Gastrocnemius medialis (tissue), 4 donors: ENCODE measurements at places on chromosomes 2 and 18.

GRCh38 chr2:41912337-41912736, 135.5 kb upstream of the PKDCC start:
- DNase-seq = no peak

- DNase-seq = no peak
Measured at GRCh38 chr2:104707056-104707455, 146.9 kb upstream of the POU3F3 start.

GRCh38 chr2:183035298-183035953, 2.8 kb downstream of the NCKAP1 start:
- DNase-seq = no peak

GRCh38 chr2:204279819-204280218, 265.5 kb upstream of the PARD3B start:
- DNase-seq = no peak

DNA sequence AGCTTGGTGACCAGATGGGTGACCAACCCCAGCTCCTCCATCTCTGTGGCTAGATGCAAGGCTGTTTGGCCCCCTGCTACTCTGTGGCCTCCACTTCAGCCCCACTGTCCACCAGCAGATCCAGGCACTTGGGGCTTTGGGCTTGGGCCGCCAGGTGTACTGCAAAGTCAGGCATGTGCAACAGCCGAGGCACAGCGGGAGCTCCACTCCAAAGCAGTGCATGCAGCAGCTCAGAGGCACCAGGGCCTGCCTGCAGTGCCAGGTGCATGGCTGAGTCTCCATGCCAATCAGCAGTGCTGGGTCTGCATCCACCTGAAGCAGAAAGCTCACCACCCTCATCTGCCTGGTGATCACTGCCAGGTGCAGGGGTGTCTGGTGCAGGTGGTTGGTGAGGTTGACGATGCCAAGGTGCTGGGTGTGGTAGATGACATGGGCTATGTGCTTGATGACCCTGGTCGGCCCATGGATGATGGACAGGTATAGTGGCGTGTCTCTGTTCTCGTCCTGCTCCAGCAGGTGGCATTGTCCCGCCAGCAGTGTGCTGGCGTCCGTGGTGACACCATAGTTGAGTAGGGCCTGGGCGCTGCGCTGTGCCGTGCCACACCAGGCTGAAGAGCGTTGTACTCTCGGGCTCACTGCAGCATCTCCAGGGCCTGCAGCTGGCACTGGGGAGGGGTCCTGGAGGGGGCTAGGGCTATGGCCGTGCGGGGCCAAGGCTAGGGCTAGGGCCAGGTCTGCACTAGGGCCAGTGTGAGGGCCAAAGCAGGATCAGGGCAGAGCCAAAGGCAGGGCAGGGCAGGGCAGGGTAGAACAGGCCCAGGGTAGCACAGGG, 1.0 kb upstream of the ANKRD62 start:
- no peak for DNase-seq

GRCh38 chr18:1848716-1849115, 722.6 kb downstream of the METTL4 start:
- no peak for DNase-seq

DNA sequence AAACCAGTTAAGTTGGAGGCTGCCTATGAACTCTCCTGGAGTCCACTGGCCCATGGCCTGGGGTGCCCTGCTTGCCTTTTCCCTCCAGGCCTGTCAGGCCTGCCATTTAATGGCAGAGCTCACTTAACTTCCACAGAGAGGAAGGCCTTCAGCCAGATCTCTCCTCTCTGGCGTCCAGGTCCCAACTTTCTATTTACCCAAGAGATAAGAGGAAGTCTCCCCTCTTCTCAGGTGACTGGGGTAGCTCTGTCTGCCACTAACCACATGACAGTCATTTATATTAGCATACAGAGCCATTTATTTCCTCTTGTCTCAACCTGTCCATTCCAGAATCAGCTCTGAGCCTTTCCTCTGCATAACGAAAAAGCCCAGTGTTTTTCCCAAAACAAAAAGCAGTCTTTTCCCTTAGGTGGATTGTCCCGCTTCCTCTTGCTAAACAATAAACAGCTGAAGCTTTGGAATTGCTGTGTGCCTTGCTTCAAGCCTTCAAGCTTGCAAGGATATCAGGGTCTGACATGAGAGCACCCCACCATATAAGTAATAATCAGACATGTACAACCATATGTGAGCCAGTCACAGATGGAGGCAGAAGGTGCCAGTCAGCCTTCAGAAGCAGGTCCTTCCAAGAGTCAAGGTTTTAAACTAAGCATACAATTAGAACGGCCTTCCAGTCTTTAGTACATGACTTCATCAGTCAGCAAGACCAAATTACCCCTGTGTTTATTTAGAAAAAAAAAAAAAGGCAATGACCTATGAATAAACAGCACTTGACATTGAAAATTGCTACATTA, 71.2 kb upstream of the STPG4 start:
- DNase-seq = no peak

DNA sequence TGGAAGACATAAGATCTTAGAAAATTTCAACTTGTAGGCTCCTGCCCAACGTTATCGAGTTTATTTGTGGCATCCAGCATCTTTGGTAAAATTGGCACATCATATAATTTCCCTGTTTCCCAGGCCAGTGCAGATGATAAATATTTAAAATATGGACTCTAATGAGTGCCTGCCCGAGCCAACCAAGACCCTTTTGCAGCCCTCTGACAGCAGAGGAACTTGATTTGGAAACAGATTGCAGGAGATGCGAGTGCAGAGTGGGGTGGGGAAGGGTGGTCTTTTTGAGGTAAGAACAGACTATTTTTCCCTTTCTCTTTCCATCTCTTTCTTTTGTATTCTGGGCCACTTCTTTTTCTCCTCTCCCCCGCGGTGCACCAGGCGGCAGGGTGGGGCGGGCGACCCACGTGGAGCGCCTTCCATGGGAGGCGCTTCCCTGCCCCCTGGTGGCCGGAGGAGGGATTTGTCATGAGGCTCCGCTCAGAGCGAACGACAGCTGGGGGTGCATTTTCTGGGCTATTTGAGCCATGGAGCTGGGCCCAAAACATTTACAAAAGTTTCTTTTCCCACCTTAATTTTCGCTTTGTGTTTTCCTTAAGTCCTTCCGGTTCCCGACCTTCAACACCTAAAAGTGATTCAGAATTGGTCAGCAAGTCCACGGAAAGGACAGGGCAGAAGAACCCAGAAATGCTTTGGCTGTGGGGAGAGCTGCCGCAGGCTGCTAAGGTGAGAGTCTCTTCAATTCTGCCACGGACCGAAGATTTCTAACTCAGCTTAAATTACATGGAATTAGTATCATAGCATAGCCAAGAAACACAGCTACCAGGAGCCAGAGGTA, 32.7 kb downstream of the LPIN1 start:
- DNase-seq = peak; percentile 76

GRCh38 chr2:7007488-7007845, 90.3 kb downstream of the RNF144A start:
- DNase-seq = no peak

- no peak for DNase-seq
Measured at GRCh38 chr2:2688254-2688653, 357.2 kb upstream of the MYT1L start.

- no peak for DNase-seq
Measured at GRCh38 chr18:36046898-36047297, 20.5 kb downstream of the RPRD1A start.

GRCh38 chr2:188078534-188078933, 213.1 kb upstream of the GULP1 start:
- DNase-seq = no peak

GRCh38 chr2:10944799-10945198, 33.1 kb downstream of the KCNF1 start:
- DNase-seq = no peak

GRCh38 chr18:58024139-58024538, 19.9 kb upstream of the NEDD4L start:
- DNase-seq = no peak

DNA sequence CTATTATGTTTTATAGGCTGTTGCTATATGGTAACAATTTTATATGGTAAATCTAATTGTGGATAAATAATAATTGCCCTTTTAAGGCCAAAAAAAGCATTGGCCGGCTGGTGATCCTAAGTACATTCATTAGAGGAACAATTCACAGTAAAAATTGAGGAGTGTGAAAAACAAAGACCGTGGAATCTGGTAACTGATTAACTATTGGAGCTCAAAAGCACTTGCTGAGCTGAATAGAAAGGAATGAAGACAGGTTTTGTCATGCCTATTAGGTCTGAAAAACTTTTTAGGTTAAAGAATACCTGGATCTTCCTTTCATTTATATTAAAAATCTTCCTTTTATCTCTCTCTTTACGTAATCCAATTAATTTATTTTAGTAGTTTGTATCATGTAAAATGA, 18.5 kb upstream of the RBBP8 start:
- no peak for DNase-seq

DNA sequence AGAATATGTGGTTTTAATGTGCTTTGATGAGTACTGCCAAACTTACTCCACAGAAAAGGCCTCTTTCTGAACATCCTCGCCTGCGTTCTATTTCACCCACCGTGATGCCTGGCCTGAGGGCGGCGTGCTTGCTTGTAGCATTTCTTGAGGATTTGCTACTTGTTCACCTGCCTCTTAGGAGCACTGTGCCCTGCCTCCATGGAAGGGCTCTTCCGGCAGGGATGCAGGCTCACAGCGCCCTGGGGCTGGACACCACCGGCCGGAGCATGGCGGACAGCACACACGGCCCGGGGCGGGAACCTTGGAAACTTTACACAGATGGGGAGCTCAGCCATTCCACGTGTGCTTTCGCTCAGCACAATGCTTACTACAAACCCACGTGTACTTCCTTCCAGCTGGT, 37.1 kb downstream of the ANO7 start:
- DNase-seq = no peak

DNA sequence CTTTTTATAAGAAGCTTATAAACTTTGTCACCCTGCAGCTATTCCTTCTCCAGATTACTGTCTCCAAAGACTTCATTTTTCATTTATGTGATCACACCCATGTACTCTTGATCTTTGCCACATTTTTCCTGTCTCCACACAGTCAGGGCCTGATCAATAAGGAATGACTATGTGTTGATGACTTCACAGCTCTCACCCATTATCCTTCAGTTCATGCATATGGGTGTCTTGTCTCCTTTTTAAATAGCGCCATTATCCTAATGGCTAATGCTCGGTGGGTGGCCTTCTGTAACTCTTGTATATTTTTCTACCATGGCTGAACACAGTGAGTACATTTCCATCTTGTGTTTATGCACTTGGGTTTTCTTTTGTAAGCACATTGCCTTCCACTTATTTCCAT, 335.7 kb upstream of the NRP2 start:
- no peak for DNase-seq

GRCh38 chr2:225895126-225895525, 495.6 kb downstream of the NYAP2 start:
- no peak for DNase-seq

GRCh38 chr18:33706391-33706790, 128.4 kb downstream of the ASXL3 start:
- DNase-seq = no peak

DNA sequence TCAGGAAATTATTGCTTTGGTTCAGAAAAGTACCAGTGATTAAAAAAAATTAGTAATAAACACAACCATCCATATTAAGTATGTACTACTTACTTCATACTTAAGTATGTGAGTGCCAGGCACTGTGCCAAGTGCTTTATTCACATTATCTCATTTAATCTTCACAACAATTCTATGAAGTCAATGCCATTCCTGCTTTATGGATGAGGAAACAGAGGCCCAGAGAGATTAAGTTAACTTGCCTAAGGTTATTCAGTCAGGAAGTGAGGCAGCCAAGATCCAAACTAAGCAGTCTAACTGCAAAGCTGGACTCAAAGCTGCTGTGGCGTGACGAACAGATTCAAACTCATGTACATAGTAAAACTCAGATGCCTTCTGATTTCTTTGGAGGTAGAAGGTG, 22.3 kb downstream of the DTNB start:
- no peak for DNase-seq

DNA sequence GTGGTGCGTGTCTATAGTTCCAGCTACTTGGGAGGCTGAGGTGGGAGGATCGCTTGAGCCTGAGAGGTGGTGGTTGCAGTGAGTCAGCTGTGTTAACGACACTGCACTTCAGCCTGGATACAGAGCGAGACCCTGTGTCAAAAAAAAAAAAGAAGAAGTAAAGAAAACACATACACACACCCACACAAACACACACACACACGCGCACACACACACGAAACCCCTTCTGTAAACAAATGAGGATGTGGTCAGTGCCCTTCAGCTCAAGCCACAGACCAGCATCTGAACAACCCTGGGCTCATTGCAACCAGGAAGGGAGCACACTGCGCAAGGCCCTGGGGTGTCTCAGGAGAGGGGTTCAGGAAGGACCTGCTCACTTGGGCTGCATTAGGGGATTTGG, 47.9 kb upstream of the KCNF1 start:
- DNase-seq = no peak

- no peak for DNase-seq
Measured at GRCh38 chr2:86543793-86544192, 19.4 kb downstream of the CHMP3 start.

GRCh38 chr2:67667054-67667908, 270.1 kb downstream of the ETAA1 start:
- no peak for DNase-seq

DNA sequence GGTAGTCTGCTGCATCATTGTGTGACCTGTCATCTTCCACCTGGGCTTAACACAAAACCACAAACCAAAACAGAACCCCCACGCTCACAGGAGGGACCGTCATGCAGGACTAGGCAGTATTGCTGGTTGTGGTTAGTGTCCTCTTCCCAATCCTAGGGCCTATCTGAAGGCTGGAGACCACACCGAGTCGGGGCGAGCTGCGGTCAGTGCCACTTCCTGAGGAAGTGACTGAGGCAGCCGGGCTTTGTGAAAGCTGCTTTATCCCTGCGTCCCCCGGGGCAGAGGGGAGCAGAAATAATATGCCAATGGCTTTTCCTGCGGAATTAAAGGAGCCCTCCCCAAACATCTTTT, 22.9 kb downstream of the ZNF532 start:
- peak; percentile 52 for DNase-seq

GRCh38 chr2:144705328-144706245, 185.7 kb upstream of the ZEB2 start:
- DNase-seq = no peak

DNA sequence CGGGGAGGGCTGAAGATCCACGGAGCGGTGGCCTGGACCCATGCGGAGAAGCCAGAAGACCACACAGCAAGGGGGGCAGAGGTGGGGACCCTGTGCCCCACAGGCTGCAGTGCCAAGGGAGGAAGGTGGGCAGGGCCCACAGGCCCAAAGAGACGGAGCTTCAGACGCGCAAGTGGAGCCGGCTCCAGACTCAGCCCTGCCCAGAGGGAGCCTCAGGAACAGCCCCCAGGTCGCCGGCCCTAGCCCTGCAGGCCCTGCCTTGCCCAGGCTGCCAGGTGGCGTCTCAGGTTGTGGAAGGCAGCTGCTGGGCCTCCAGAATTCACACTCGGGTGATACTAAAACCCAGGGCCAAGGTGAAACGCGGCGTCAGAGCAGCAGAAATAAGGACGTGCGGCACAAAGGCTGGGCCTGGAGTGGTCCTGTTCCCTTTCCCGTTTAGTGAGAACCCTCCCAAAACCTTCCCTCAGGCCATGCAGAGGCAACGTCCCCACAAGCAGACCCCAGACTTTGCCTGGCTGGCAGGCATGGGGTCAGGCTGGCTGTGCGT, 36.8 kb downstream of the SLC66A2 start:
- no peak for DNase-seq
